ENCODE measurements at places on chromosomes 5 and 9.

- peak; percentile 42 for DNase-seq
Observed at GRCh38 chr5:40834391-40834848, 602 bp downstream of the RPL37 start.

- DNase-seq = no peak
Observed at GRCh38 chr9:74521009-74521408, 23.9 kb downstream of the RORB start.

- DNase-seq = no peak
Observed at GRCh38 chr5:92242170-92242569, 859.1 kb upstream of the ARRDC3 start.

- DNase-seq = no peak
Observed at GRCh38 chr5:2111569-2112105, 228.9 kb upstream of the IRX4 start.

GRCh38 chr9:134707731-134708671 is 66.4 kb downstream of the COL5A1 start:
- DNase-seq = no peak

- DNase-seq = peak; percentile 19
Observed at GRCh38 chr5:179258922-179259730, 86.1 kb downstream of the ADAMTS2 start.

DNA sequence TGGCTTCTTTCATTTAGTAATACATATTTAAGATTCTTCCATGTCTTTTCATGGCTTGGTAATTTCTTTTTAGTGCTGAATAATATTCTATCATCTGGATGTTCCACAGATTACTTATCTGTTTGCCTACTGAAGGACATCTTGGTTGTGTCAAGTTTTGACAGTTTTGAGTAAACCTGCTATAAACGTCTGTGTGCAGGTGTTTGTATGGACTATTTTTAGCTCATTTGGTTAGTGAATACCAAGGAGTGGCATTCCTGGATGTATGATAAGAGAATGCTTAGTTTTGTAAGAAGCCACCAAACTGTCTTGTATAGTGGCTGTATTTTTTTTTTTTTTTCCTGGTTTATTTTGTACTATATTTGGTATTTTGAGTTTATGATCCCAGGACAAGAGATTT is 38.4 kb downstream of the PRRC1 start:
- peak; percentile 7 for DNase-seq

- DNase-seq = peak; percentile 12
Observed at GRCh38 chr5:41519801-41520200, 9.4 kb upstream of the PLCXD3 start.

- DNase-seq = no peak
Observed at GRCh38 chr9:4838189-4838546, 45.4 kb downstream of the RCL1 start.

DNA sequence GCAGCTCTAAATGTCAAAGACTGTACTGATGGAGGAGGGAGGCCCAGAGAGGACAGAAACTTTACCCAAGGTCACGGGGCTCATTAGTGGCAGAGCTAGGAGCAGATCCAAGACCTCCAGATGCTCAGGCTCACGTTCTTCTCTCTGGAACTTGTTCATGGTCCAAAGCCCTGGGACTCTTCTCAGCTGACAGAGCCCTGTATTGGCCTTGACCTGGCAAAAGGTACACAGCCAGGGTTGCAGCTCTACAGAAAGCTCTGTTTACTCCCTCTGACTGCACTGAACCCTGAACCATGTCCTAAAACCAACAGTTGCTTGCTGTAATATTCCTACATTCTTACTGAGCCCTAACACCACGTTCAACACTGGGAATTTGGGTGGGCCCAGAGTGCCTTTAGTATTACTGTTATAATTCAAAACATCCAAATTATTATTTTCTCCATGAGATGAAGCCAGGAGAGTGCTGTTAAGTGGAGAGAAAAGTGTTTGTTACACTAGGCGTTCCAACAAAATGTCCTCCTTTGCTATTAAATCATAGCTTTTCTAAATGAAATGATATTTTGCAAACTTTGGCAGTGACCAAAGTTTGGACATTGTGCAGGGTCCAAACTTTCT is 602.4 kb upstream of the CLINT1 start:
- DNase-seq = no peak

- peak; percentile 75 for DNase-seq
Observed at GRCh38 chr9:107749787-107750444, 260.3 kb upstream of the KLF4 start.

- DNase-seq = no peak
Observed at GRCh38 chr9:111938427-111938800, 41.8 kb downstream of the UGCG start.

DNA sequence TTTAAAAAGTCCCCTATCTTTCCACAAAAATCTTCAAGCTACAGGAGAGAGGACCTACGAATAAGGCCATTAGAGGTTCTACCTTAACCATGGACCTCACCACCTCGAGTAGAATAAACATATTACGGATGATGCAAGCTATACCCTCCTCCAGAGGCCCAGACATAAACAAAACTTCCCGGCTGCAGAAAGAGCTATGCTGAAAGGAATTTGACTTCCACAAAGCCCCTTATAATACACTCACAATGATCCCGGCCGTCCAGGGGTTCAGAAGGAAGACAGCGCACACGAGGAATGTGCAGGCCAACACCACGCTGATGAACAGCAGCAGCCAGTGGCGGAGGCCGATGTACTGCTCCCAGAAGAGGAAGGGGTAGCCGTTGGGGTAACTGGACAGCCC is 59.0 kb downstream of the PTCH1 start:
- no peak for DNase-seq

- DNase-seq = no peak
Observed at GRCh38 chr9:73566627-73567026, 415.0 kb downstream of the ANXA1 start.

DNA sequence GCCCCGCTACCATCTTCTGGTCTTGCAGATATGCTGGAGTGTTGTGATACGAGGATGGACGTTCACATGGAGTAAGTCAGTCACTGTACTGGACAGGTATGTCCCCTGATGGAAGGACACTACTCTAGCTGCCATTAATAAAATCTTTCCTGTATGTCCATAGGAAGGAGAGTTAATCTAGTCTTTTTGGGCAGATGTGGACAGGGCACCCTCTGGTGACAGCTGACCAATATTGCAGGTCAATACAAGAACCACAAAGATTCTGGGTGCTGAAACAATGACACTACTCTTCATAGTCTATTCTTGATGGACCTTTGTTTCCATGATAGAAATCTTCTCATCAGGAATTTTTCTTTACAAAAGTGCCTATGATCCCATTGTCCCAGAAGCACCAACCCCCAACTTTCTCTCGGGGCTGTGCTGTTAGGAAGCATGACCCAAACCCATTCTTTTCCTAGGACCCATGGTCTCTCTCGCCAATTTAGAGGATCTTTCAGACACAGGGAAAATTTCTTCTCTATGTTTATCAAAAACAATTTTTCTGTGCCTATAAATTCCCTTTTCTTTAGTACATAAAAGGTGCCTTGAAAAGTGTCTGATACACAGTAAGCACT is 376.9 kb downstream of the DTWD2 start:
- peak; percentile 46 for DNase-seq

DNA sequence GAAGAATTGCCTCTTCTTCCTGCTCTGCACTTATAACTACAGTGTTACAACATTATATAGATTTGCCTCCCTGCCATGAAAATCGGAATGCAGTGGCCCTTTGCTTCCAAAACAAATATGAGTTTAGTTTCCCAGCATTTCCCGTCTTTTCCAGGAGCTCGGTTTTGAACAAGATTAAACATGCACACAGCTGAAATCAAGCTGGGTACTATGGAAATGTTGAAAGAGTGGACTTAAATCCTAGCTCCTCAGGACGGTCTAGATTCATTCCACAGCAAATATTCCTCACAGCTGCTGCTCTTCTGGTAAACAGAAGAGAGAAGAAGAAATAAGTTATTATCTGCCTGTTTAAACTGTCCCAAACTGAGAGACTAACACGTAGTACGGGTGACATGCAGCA is 161.4 kb downstream of the PIK3R1 start:
- DNase-seq = no peak

DNA sequence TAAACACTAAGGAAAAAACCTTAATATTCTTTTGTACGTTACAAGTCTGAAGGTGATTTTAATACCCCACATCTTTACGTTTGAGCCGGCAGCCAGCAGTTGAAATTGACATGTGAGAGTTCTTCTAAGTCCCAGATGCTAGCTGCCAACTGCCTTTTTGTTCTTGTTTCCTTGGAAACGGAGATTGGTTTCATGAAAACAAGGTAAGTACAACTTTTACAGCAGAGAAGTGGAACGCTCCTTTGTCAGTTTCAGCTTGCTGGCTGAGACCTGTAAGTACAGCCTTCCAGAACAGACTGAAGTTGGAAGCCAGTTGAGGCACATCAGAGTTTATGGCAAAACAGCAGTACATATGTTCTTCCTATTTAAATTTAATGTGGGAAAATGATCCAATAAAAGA is 1018.4 kb upstream of the ARRDC3 start:
- no peak for DNase-seq

DNA sequence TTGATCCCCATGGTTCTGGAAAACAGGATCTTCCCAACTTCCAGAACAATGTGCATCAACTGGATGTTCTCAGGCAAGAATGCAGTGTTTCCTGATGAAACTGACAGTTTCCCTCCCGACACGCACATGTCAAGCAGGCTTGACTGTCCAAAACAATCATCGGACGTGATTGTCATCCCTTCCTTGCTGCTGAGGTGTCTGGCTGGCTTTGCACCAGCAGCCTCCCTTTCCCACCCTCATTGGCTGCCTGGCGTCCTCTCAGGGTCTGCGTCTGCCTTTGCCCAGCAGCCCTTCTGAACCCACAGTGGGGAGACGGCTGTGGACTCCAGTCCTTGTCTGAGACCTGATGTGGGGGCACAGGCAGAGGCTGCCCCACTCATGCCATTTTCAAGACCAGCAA is 110.8 kb downstream of the MARCHF3 start:
- no peak for DNase-seq

- DNase-seq = no peak
Observed at GRCh38 chr5:81609810-81610375, 141.0 kb downstream of the SSBP2 start.

GRCh38 chr5:68187268-68188055 is 28.1 kb upstream of the PIK3R1 start:
- DNase-seq = no peak

- DNase-seq = peak; percentile 87
Observed at GRCh38 chr9:124660341-124660801, 110.7 kb downstream of the NR6A1 start.

DNA sequence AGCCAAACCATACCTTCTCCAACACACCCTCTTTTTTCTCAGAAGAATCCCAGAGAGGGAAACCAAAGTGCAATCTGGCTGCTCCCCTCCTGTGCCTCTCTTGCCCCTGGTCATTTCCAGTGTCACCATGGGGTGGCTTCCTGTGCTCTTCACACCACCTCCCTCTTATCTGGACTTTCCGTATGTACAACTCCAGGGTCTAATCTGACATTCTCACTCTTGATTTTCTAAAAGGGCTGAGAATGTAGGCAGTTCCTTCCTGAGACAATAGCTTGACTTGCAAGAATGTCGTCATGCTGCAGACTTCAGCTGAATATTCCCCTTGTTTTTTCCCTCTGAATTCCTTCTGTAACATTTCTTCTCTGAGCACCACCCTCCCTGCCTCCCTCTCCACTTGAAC is 110.2 kb downstream of the FBXL7 start:
- DNase-seq = no peak

GRCh38 chr9:93622691-93623090 is 46.3 kb downstream of the PHF2 start:
- DNase-seq = no peak

GRCh38 chr9:26034786-26035185 is 356.5 kb upstream of the TUSC1 start:
- DNase-seq = no peak

GRCh38 chr5:174532455-174533453 is 191.6 kb upstream of the MSX2 start:
- peak; percentile 92 for DNase-seq
